Glutamatergic neuron (in vitro differentiated cells): ENCODE measurements at places on chromosomes 11 and 22. TPM values are rescaled to one million over a fixed set of nuclear protein-coding genes. Genes with fewer than 3 reads are reported as not detected.

DNA sequence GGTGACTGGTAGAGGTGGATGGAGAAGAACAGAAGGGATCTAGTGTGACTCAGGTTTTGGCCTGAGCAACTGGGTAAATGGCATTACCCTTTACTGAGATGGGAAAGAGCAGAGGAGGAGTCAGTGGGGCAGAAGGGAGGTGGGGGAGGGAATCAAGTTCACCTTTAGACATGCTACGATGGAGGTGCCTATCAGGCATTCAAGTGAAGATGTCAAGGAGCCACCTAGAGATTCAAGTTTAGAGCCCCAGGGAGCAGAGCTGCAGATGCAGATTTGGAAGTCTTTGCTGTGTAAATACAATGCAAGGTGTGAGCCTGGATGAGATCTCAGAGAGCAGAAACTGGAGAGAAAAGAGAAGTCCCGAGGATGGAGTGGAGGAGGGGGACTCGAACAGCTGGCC lies 979 bp upstream of the MOGAT2 start:
- no peak for DNase-seq

DNA sequence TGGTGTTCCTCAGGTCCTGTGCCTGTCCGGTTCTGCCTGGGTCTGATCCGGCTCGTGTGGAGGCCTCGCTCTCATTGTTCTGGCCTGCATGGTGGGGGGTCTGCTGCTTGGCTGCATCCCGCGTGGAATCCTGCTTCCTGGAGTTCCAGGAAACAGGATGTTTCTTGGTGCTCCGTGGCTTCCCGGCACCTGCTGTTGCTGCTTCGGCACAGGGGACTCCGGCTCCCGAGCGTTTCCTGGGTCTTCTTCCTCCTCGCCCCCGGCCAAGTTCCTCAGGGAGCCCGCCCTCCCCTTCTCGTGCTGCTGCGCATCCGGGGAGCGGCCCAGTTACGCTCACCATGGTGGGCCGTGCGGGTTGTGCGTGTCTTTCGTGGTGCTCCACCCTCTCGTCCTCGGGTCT lies 29.9 kb downstream of the GLB1L2 start:
- DNase-seq = no peak

Gene SDF2L1
- 24.0 TPM for total RNA-seq

Gene B4GALNT4
- total RNA-seq = 418 TPM

GRCh38 chr11:73196576-73196975 lies 21.5 kb upstream of the P2RY2 start:
- DNase-seq = no peak

Gene PRDM10
- 19.8 TPM for total RNA-seq

DNA sequence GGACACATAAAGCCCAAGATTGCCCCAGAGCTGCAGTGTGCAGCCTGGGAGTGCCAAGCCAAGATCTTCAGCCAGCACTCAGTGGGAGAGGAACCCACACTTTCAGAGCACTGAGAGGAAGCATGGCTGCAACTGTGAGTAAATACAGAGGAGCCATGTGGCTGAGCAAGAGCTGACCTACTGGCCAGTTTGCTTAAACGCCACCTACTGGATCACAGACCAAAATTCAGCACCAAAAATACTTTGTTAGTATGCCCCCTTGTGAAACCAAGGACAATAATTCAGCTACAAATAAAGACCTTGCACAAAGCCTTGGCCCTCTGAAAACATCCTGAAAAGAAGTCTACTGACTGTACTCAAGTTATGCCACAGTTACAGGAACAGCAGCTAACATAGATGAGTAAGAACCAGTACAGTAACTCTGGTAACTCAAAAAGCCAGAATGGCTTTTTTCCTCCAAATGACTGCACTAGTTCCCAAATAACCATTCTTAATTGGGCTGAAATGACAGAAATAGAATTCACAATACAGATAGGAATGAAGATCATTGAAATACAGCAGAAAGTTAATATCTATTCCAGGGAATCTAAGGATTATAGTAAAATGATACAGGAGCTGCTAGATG lies 10.1 kb upstream of the OR4A15 start:
- DNase-seq = no peak

Gene HSPB2
- 1.4 TPM for total RNA-seq

GRCh38 chr11:98766903-98767302 lies 253.8 kb upstream of the CNTN5 start:
- DNase-seq = no peak

GRCh38 chr22:47221840-47222615 lies 459.6 kb downstream of the TBC1D22A start:
- no peak for DNase-seq
